ENCODE measurements at places on chromosomes 3 and 15.
A peak's percentile ranks its signal among the peaks of the same experiment; 100 is the strongest.

GRCh38 chr3:21028412-21028811 is 722.6 kb downstream of the ZNF385D start:
- DNase-seq = no peak

DNA sequence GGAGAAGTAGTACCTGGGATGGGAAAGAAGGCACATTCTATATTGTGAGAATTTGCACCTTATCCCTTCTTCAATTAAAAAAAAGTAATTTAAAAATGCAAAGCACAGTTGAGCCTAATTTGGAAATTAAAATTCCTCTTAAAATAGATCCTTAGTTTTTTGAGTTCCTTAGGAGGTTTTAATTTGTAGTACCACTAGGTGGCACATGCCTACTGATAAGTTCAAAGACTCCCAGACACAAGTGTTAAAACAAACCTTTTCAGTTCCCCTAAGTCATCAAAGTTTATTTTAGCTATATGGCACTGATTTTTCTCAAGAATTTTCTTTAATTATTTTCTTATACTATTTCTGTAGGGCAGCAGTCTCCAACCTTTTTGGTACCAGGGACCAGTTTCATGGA is 127.6 kb upstream of the AZI2 start:
- no peak for DNase-seq

DNA sequence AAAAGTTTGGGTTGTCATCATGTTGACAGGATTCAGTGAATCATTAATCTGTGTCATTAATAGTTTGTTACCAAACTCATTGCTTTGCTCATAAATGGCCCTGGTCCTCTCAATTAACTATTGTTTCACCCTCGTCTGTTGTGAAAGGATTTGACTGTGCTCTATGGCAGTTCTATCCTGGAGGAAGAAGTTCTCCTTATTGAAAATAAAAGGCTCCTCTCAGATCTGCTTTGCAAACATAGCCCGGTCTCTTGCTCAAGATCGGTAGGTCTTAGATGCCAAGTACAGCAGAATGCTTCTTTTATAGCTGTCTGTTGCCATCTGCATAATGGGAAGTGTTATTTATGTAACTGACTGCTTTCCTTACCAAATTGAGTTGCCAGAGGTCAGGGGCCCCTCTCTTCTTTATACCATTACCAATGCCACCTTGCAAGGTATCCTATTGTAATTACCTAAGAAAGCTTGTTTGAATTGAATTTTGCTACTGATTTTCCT is 146.5 kb downstream of the EBLN2 start:
- no peak for DNase-seq

- DNase-seq = peak; percentile 8
Observed at GRCh38 chr3:121834157-121834670, 646 bp downstream of the IQCB1 start.

- DNase-seq = no peak
Observed at GRCh38 chr3:30613133-30613825, 6.9 kb downstream of the TGFBR2 start.

GRCh38 chr15:75204340-75205063 is 2.8 kb downstream of the C15orf39 start:
- peak; percentile 77 for DNase-seq

GRCh38 chr3:142706321-142707127 is 17.3 kb upstream of the TRPC1 start:
- DNase-seq = no peak

GRCh38 chr3:9278498-9278897 is 29.1 kb upstream of the SRGAP3 start:
- DNase-seq = no peak

DNA sequence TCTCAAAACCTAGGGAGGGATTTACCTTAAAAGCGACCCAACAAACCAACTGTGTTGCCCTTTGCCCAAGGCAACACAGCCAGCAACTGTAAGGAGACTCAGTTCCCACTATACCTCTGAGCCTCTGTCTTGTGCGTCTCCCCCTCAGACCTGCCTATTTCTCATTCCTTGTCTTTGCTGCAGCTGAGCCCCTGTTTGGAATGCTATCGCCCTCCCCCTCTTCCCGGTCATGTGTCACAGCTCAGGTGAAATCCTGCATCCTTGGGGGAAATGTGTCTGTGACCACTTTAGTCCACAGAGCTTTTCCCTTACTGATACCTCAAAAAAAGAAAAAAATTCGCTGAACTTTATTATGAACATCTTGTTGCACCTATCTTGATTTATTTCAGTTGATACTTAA is 52.0 kb upstream of the LRIG1 start:
- no peak for DNase-seq

Data from neural crest cell (in vitro differentiated cells).